ENCODE measurements at places on chromosomes 1 and 21. TPM values are rescaled to one million over a fixed set of nuclear protein-coding genes. Genes with fewer than 3 reads are reported as not detected.

PALMD gene
- total RNA-seq = 5.4 TPM

FGR gene
- not detected for total RNA-seq

KCNK2 gene
- not detected for total RNA-seq

JAM2 gene
- total RNA-seq = not detected

DPT gene
- total RNA-seq = not detected

CELA3A gene
- total RNA-seq = not detected

VCAM1 gene
- total RNA-seq = not detected

CYP4A11 gene
- total RNA-seq = not detected

NEGR1 gene
- 0.08 TPM for total RNA-seq

OR2L8 gene
- not detected for total RNA-seq

NTNG1 gene
- total RNA-seq = 0.31 TPM

MRPS6 gene
- 34.2 TPM for total RNA-seq

PRAMEF14 gene
- not detected for total RNA-seq

CLCNKA gene
- not detected for total RNA-seq

DMBX1 gene
- not detected for total RNA-seq

IFNAR1 gene
- 9.4 TPM for total RNA-seq

VHLL gene
- total RNA-seq = not detected

NBPF20 gene
- 3.8 TPM for total RNA-seq

DYNLT5 gene
- not detected for total RNA-seq

TLCD4 gene
- 0.08 TPM for total RNA-seq

SLC16A4 gene
- 1.2 TPM for total RNA-seq

GMEB1 gene
- total RNA-seq = 4.9 TPM

MRPL20 gene
- total RNA-seq = 211 TPM

SLC44A5 gene
- total RNA-seq = 2.0 TPM

SDF4 gene
- total RNA-seq = 146 TPM

DIRAS3 gene
- total RNA-seq = not detected

SSX2IP gene
- total RNA-seq = 14.1 TPM

CFAP141 gene
- total RNA-seq = not detected

CLEC20A gene
- not detected for total RNA-seq

WNT2B gene
- total RNA-seq = 0.30 TPM

TP73 gene
- 2.1 TPM for total RNA-seq

DENND2D gene
- total RNA-seq = 22.7 TPM

ZC3H11A gene
- total RNA-seq = 43.4 TPM

KRTAP10-9 gene
- total RNA-seq = not detected

SPTA1 gene
- total RNA-seq = not detected

SPRR5 gene
- total RNA-seq = not detected

FAM177B gene
- total RNA-seq = not detected

MSH4 gene
- total RNA-seq = not detected

BEND5 gene
- total RNA-seq = not detected

BRDT gene
- not detected for total RNA-seq

NLRP3 gene
- 7.0 TPM for total RNA-seq

OR6P1 gene
- total RNA-seq = not detected

IVL gene
- 10.2 TPM for total RNA-seq

ATAD3B gene
- total RNA-seq = 49.1 TPM

MT1HL1 gene
- total RNA-seq = not detected

SPRR1B gene
- 43.3 TPM for total RNA-seq

IL12RB2 gene
- total RNA-seq = 1.1 TPM

CFHR3 gene
- not detected for total RNA-seq

OLFML3 gene
- total RNA-seq = 0.31 TPM

GADD45A gene
- 101 TPM for total RNA-seq

GREM2 gene
- not detected for total RNA-seq

CNIH3 gene
- 0.38 TPM for total RNA-seq

SH3BGRL3 gene
- total RNA-seq = 155 TPM

HECTD3 gene
- 18.4 TPM for total RNA-seq

AUNIP gene
- 5.2 TPM for total RNA-seq

NENF gene
- 128 TPM for total RNA-seq

KRTAP19-1 gene
- not detected for total RNA-seq
